ENCODE measurements at places on chromosomes 7 and 10.

- no peak for DNase-seq
Measured at GRCh38 chr10:124240839-124241291, 147.5 kb upstream of the CHST15 start.

GRCh38 chr10:115046686-115047236, 46.4 kb upstream of the ATRNL1 start:
- DNase-seq: no peak

DNA sequence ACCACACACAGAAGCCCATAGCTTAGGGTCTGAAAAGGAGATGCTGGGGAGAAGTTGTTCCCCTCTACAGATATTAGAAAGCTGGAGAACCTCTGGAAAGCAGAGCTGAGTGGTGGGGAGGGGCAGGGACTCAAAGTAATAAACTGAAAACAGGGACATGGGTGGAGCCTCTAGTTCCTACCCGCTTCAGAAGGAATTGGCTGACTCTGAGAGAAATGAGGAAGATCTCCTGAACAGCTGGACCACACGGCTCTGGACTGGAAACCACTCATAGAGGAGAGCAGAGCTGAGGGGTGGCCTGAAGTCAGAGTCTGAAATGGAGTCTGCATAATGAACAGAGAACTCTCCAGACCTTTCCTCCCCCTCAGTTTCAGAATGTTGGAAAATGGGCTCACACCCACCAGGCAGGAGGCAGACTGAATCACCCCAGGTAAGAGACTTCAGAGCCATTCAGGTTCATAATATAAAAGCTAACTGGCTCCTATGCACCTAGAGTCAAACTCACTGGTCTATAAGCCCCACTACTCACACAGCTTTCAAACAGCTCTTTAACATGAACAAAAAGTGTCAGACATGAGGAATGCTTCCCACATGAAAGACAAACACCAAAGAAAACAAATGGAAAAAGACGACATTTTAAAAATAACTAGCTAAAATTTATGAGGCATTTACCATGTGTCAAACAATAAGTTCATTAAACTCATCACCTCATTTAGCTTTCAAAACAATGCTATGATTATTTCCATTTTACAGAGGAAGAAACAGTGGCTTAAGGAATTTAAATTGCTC, 68.1 kb downstream of the RNF216 start:
- no peak for DNase-seq

DNA sequence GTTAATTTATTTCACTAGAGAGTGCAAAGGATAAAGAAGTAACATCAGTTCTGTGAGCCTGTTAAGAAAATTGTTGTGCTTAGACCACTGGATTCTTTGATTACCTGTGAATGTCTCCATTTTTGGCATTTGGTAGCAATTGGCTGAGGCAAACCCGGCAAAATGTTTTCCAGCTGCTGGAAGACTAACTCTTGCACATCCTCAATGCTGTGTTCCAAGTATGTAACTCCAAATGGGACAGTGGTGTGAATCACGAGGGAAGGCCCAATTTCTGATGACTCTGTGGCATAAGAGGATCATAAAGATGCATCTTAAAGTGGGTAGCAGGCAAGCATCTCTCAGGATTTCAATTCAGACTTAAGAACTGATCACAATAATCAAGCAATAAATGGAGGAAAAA, 268.8 kb downstream of the RNLS start:
- no peak for DNase-seq

DNA sequence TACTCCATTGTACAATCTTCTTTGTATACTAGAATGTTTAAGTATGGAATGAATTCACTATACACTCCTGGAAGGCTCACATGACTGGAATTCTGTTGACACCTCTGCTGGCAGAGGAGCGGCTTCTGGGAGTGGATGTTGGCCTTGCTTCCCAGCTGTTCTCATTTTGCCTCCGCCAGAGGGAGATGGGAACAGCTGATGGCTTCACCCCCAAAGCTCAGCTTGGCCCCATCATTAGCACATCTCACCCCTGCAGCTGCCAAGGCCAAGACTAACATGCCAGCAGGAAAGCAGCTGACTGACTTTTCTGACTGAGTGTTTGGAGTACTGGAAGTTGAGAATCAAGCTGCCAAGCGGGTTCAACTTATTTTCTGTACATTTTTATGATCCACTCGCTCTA, 15.1 kb downstream of the ADAM12 start:
- DNase-seq: no peak

DNA sequence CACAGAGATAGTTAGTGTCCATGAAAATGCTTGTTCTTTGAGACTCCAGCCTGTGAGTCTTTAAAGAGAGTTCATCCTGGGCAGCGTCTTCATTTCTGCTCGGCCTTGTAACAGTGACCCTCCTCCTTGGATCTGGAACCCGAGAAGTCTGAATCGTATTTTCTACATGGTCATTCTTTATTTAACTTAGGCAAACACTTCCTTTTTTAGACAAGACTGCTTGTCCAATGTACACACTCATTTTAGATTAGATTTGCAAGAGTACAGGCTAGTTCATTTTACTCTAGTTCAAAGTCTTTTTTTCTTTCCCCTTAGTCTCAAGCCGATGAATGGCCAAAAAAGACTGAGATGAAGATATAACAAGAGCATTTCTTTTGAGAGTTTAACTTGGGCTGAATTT, 133.5 kb downstream of the CHN2 start:
- DNase-seq: no peak

DNA sequence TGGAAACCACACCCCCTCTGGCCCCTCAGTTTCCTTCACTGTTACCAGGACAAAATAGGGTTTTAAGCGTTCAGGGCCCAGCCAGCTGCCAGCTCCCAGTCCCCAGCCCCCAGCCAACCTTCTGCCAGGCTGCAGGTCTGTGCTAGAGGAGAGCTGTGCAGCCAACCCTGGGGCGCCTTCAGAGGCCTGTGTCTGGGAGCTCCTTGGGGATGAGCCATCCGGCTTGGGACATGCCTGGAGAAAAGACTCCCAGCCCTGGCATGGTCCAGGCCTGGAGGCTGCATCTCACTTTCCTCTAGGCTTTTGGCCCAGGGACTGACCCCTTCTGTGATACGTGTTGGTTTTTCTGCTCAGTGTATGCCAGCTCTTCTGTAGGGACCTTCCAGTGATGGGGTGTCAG, 487.6 kb upstream of the MGMT start:
- DNase-seq: no peak
